C1 segment of cervical spinal cord (tissue), 14 donors: ENCODE measurements at places on chromosomes 1 and 21.

GRCh38 chr1:179866616-179867015 lies 11.0 kb downstream of the TOR1AIP2 start:
- no peak for DNase-seq

- DNase-seq = no peak
Measured at GRCh38 chr1:244241438-244241837, 190.4 kb downstream of the ZBTB18 start.

- DNase-seq = no peak
Measured at GRCh38 chr1:235941876-235942624, 75.3 kb upstream of the LYST start.

DNA sequence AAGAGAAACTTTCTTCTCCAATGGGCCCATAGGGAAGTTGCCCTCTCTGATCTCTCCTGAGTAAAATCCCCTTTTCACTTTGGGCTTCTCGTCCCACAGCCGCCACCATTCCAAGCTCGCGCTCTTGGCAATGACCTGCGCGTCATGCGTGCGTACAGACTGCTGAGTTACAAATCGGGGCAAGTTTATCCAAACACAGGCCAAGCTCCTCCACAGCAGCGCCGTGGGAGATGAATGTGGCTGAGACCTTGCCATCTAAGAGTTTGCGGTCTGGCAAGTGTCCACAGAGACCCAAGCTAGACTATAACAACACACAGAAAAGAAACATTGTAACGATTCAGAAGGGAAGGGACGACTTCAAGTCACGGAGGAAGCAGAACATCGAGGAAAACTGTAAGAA lies 116.3 kb upstream of the SOD1 start:
- no peak for DNase-seq

DNA sequence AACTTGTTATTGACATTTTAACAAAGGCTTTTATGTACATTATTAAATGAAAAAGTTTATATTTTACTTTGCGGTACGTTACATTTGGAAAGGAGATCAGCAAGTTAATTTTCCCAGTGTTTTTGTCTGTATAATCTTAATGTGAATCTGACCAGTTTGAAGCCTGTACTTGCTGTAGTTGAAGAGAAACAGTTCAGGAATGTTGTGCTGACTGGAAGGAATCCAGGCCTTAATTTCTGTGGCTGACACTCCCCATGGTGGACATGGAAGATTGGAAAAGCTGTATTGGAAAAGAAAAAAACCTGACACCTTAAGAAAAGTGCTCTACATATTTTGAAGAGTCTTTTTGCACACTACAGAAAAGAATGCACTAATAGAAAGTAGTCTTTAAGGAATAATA lies 15.5 kb downstream of the LEPR start:
- no peak for DNase-seq

GRCh38 chr1:196678510-196678884 lies 26.7 kb downstream of the CFH start:
- DNase-seq = no peak

GRCh38 chr21:25639551-25640201 lies 618 bp downstream of the JAM2 start:
- DNase-seq = peak; percentile 80

DNA sequence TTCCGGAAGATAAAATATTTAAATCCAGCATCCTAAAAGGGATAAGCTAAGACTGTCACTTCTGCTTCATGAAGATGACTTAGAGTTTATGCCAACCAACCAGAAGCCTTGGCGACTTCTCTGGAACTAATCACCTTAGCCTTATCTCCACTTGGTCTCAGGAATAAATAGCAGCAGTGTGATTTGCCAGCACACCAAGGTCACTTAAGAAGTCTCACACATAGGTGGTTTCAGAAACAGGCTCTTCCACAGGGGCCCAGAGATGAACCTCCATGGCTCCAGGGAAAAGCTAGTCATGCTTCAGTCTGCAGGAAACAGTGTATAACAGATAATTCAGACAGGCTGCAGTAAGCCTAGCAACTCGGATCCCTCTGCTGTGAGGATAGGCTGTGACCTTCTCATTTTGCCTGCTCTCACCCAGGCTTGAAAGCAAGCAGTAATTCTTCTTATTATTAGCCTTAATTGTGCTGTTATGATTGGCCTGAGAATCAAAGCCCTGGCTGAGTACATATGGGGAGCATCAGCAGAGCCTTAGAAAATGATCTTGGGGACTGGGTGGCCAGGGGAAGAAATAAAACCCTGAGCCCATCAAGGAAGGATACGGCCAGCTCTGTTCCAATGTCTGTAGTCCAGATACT lies 84.7 kb downstream of the WLS start:
- DNase-seq = no peak

GRCh38 chr1:48524892-48525467 lies 53.0 kb upstream of the SPATA6 start:
- no peak for DNase-seq

DNA sequence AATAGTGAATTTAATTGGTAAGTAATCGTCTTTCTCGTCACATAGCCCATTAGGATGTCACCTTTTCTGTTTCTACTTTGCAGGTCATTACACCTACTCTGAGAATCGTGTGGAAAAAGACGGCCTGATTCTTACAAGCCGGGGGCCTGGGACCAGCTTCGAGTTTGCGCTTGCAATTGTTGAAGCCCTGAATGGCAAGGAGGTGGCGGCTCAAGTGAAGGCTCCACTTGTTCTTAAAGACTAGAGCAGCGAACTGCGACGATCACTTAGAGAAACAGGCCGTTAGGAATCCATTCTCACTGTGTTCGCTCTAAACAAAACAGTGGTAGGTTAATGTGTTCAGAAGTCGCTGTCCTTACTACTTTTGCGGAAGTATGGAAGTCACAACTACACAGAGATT lies 23.3 kb downstream of the PARK7 start:
- no peak for DNase-seq

DNA sequence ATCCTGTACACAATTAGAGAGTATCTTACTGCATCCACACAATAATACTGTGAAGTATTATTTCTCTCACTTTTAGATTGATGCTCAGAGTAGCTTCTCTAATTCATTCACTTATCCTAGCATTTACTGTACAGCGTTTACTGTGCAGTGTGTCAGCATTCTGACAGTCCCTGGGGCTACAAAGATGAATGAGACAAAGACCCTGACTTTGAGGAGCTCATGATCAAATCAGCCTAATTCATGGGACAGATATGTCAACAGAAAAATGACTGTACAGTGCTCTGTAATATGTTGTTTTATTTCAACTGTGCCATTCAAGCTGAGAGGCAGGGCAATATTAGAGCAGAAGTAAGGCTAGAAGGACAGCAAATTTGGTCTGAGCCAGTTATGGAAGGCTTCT lies 152.5 kb downstream of the ZNF648 start:
- no peak for DNase-seq

GRCh38 chr1:172654535-172654934 lies 4.4 kb upstream of the FASLG start:
- DNase-seq = no peak

DNA sequence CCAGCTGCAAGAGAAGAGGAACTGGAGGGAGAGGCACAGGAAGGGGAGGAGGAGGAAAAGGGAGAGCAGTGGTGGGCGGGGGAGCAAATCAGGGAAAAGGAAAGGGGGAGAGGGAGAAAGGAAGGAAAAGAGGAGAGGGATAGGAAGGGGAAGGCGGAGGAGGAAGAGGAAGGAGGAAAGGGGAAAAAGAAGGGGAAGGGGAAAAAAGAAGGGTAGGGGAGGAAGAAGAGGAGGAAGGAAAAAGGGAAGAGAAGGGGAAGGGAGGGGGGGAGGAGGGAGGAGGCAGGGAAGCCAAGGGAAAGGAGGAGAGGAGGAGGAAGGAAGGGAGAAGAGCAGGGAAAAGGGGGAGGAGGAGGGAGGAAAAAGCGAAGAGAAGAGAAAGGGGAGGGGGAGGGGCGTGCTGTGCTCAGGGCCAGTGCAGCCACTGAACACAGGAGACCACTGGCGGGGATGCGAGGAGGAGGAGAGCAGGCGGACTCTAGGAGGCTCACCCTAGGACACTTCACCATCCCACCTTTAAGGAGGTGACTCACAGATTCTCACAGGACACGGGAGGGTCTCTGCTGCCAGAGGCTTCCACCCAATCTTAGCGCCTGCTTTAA lies 33.1 kb downstream of the PGBD5 start:
- DNase-seq = no peak

- no peak for DNase-seq
Measured at GRCh38 chr1:203557390-203557789, 63.4 kb downstream of the OPTC start.

GRCh38 chr1:244339073-244339692 lies 112.5 kb downstream of the ADSS2 start:
- DNase-seq = no peak

GRCh38 chr1:101820071-101820470 lies 176.7 kb downstream of the OLFM3 start:
- no peak for DNase-seq

GRCh38 chr1:212625781-212626450 lies 17.4 kb downstream of the ATF3 start:
- DNase-seq = no peak

DNA sequence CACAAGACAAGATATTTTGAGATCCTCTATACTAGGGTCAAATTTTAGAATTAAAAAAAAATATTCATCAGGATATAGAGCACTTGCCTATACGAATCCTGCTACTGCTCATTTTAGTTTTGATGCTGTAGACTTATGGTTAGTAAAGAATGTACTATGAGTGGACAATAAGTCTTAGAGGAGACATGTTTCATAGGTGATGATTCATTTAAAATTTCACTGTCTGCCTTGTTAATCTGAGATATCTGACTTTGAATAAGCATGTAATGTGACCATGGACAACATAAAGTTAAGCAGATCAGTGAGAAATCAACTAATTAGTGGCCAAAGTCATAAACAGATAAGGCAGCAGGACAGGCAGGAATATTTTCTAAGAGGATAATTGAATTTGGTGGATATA lies 106.8 kb upstream of the HP1BP3 start:
- DNase-seq = no peak

DNA sequence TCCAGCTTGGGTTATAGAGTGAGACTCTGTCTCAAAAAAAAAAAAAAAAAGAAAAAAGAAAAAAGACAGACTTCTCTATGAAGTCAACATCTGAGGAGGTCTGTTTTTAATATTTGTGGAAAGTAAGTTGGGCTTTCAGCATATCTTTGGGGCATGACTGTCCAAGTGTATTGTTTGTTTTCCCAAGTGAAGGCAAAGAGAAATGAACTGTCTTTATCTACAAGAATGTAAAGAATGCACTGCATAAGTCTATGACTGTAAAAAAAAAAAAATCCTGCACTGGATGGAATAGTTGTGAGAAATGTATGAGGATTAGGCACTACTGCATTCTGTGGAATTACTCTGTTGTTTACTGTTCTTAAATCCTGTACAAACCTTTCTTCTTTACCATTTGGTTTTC lies 45.6 kb upstream of the TMEM61 start:
- no peak for DNase-seq

DNA sequence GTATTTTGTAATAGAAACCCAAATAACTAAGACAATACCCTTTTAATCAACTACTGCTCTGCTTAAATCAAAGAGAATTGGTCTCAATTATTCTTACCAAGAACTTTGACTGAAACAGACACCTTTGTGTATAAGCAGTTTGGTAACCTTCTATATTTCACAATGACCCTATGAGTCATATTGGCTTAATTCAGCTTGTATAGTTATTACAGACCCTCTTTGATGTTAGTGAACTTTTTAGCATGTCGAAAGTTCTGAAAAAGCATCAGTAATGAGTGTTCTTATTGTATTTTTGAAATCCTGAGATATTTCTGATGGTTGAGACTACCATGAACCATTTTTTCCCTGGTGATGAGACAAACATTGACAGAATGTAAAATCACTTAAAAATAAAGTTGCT lies 43.3 kb upstream of the RABGAP1L start:
- no peak for DNase-seq

DNA sequence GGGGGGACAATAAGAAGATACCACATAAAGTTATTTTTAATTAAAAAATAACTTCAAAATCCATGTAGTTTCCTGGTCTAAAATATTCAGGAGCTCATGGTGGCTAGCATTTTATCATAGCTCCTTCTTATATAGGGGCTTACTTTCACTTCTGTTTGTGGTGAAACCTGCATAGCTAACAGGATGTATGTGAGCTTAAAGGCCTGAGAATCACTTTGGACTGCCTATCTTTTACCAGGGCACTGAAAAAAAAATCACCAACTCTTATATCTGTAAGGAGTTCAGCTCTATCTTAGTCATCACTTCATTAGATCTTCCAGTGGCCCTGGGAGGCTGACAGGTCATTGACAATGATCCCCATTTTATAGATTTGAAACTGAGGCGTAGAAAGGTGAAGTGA lies 21.3 kb downstream of the UROD start:
- no peak for DNase-seq

GRCh38 chr1:87278825-87279535 lies 49.7 kb upstream of the LMO4 start:
- no peak for DNase-seq

DNA sequence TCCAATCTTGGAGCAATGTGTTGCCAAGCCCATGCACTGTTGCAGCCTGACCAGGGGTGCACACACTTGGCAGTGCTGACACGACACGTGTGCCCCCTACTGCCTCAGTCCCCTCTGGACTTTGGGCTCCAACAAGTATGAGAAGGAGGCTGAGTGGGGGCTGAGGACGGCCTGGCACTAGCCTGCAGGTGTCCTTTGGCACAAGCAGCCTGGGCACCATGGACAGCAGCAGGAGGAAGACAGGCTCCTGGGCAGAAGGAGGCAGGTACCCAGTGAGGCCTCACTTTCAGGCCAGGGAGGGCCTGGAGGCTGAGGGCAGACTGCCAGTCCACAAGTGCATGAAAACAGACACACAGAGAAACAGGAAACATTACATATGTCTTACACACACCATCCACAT lies 1702.9 kb upstream of the B3GALT2 start:
- no peak for DNase-seq

DNA sequence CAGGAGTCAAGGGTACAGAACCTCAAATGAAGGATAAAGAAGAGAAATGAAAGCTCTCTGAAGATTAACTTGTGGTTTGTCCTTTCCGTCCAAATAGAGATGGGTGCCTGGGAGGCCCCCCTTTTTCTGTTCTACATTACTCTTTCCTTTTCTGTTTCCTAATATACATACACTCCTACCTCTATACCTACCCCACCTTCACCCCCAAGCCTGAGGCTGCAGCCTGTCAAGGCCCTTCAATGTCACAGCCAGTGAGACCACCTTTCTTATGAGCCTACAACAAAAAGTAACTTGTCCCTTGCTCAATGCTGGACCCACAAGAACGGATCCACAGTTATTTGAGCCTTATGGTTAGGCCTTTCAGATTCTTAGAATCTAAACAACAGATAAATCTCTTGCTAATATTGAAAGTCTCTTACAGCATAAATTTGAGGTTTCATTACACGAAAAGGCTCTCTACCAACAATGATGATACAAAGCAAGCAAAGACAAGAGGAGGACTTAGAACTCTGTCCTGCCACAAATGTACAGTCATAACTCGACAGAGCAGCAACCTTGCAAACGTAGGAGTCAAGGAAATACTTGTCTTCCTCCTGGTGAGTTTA lies 4.1 kb upstream of the TRAF3IP3 start:
- no peak for DNase-seq

DNA sequence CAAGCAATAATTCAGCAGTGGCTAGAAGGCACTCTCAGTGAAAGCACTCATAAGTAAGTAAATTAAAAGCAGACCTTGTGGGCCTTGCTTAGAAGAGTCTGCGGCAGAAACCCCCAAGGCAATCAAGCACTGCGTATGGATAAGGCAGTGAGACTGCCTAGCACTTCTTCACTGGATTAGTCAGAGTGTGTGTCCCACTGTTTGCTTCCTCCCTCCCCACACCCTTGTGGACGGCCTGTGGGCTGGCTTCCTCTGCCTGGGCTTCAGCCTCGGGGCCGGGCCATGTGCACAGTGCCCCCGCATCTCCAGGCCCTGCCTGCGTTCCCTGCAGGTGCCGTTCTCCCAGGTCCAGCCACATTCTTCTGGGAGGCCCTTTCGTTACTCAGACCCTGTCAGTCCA lies 23.8 kb downstream of the AGT start:
- DNase-seq = no peak

GRCh38 chr1:19411612-19412011 lies 73.7 kb downstream of the CAPZB start:
- DNase-seq = no peak
